ENCODE measurements at places on chromosomes 1 and 21.

GRCh38 chr21:38702196-38702595 is 103.5 kb upstream of the ETS2 start:
- DNase-seq: no peak

- DNase-seq: no peak
Observed at GRCh38 chr1:182507685-182508084, 57.7 kb downstream of the RGSL1 start.

DNA sequence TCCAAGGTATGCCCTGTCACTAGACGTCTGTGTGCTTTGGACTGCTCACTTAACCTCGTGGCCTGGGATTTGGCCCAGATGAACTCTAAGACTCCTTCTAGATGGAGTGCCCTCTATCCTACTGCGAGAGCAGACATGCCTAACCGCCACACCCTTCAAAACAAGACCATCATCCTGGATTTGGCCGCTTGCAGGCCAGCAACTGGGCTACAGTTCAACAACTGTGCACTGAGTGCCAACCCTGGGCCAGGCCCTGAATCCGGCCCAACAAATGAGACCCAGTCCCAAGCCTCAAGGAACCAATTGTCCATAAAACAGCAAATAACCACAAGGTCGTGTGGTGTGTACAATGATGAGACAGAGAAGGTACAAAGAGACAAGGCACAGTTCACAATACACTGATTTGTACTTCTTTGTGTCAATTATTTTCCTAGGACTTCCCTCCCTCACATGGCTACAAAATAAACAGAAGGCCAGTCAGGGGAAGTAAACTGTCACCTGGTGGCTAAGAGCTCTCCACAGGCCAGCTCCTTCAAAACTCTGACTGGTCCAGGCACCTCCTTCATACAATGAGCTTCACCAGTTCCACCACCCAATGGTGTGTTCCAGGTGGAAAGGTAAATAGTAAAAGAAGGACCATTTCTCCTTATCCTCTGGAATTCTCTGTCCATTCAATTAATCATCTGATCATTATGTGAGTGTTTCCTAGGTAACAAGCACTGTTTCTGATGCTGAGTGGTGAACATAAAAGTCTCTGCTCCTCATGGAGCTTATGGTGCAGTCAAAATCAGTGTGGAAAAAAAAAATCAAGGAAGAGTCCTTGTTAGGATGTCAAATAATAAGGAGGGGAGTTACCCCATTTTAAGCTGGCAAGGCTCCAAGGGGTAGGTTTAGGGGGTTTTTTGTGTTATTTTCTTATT is 60.4 kb downstream of the CAPZB start:
- no peak for DNase-seq

DNA sequence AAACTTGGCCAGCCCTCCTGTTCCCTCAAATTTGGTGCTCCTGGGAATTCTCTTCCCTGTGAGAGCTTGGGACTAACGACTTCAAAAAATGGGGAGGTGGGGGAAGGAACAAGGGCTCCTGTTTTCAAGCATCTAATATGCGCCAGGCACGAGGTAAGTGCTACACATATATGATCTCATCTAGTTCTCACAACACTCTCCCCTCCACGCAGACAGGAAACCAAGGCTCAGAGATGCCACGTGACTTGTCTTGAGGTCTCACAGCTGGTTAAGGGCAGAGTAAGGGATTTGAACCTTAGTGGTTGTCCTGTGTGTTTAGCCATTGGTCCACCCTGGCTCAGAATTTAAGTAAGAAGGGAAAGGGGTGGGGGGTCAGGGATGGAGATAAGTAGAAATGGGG is 125.9 kb downstream of the DMRTB1 start:
- DNase-seq: no peak

All from stimulated activated CD8-positive, alpha-beta memory T cell treated with anti-CD3 and anti-CD28 coated beads, Interleukin-2, amount 100 ng/mL, for 48 hours (primary cell).